ENCODE measurements at places on chromosomes 7 and 10.

GRCh38 chr7:135666846-135667245 lies 4.5 kb downstream of the STMP1 start:
- DNase-seq = no peak

- DNase-seq = no peak
These were observed 137.3 kb upstream of the EEPD1 start for GRCh38 chr7:36015733-36016132.

DNA sequence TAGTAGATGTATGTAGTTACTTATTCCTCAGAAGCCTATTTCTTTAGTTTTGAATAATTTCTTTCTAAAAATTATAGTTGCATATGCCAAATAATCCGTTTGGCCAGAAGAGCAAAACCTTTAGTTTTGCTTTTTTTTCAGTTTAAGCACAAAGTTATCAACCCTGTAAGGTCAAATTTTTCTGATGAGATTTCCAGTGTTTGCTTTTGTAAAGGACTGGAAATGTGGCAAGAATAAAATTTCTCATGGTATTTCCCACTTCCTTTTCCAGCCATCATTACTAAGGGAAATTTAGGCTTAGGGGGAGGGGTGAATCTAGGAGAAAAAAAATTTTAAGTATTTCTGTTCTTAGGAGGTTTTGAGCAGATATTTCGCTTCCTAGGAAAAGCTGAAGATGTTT lies 7.6 kb downstream of the CALD1 start:
- no peak for DNase-seq

DNA sequence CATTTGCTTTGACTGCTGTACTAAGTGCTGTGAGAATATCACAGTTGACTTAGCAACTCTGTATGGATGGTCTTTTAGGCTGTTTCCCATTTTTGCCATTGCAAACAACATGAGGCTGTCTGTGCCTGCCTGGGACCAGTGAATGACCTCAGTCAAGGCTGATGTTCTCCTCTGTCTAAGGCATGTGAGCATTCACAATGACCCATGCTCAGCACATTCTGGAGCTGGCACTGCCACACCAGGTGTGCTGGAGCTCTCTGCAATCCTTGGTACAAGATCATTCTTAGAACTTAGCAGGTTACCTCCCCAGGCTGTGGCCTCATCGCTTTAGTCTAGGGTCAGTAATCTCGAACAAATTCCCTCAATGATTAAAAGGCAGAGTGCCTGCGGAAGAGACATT lies 61.9 kb downstream of the SH3PXD2A start:
- DNase-seq = no peak

GRCh38 chr10:78540355-78541076 lies 506.9 kb downstream of the RPS24 start:
- DNase-seq = no peak

GRCh38 chr10:124374535-124375352 lies 44.0 kb downstream of the OAT start:
- DNase-seq = no peak

GRCh38 chr7:136890399-136890798 lies 21.9 kb downstream of the CHRM2 start:
- no peak for DNase-seq

DNA sequence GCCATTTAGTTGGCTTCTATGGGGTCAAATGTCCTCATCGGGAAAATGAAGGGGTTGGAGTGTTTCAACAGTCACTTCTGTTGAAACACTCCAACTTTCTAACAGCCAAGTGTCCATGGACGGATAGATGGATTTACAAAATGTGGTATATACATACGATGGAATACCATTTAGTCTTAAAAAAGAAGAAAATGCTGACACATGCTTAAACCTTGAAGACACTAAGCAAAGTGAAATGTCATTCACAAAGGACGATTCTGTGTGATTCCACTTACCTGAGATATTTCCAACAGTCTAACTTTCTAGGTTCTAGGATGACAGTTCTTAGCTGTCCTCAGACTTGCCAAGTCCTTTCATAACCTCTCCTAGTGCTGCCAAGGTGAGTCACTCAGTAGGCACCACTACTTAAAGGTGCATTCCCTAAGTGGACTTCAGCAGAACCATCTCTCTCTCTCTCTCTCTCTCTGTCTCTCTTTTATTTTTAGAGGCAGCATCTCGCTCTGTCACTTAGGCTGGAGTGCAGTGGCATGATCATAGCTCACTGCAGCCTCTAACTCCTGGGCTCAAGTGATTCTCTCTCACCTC lies 69.0 kb downstream of the DENND2A start:
- DNase-seq = no peak

- no peak for DNase-seq
These were observed 456.8 kb upstream of the NRP1 start for GRCh38 chr10:33791272-33791660.

GRCh38 chr10:129274748-129275474 lies 192.1 kb upstream of the MGMT start:
- DNase-seq = no peak

DNA sequence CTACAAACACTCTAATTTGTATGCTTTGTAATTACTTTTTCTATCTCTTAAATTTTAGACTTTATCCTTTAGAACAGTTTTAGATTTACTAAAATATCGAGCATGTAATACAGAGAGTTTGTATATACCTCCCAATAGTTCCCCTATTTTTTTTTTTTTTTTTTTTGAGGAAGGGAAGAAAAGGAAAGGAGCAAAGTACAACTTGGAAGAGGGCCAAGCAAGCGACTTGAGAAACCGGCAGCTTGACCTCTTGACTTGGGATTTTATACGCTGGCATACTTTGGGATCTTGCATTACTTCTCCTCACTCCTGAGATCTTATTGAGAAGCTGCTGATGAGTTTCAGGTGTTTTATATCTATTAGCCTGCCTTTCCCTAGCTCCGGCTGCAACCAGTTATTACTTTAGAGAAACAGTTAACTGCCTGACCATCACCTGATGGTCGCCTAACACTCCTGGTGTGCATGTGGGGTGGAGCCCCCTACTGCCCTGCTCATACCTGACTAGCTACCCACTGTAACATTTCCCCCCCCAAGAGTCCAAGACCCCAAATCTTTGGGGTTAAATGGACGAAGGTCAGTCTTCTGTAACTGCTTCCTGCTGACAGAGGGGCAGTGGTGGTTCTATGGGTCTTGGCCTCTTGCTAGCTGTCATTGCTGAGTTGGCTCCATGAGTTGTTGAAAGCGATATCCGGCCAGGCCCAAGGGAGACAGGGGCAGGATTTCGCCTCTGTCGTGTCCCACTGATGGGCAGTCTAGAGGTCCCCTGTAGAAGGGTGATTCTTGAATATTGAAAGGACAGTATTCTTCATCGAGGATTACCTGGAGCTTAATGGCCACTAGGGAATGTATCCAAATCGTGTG lies 28.5 kb downstream of the MKLN1 start:
- no peak for DNase-seq

DNA sequence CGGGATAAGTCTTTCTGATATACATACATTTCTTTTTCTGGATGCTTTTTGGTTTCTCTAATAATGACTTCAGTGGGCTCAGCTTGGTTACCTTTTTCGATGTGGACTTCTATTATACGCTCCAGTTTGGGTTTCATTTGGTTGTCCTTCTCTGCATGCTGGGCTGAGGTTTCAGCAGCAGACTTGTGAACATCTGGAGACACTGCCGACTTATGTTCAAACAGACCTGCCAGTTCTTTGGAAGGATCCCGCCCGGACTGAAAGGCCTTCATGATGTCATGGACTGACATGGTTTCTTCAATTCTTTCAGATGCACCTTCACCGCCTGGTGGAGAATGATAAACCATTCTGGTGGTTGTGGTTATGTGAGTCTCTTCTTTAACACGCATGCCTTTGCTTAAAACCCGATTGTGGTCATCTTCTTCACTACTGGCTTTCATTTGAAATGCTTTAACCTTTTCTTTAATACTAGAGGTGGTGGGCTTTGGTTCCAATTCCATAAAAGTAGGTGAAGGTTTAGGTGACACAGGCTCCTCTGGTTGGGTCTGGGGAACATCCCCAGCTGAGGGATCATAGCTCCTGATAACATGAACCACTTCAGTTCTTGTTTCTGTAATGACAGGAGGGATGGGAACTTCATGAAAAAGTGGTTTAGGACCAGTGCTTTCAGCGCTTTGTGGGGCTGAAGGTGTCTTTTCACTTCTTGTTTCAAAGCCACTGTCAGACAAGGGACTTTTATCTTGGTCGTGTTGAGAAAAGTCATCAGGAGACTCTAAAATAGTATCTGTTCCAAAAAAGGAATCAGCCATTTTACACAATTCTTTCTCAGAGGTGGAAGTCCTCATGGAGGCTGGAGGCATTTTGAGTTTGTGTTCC lies 167.7 kb upstream of the CCDC6 start:
- DNase-seq = no peak

DNA sequence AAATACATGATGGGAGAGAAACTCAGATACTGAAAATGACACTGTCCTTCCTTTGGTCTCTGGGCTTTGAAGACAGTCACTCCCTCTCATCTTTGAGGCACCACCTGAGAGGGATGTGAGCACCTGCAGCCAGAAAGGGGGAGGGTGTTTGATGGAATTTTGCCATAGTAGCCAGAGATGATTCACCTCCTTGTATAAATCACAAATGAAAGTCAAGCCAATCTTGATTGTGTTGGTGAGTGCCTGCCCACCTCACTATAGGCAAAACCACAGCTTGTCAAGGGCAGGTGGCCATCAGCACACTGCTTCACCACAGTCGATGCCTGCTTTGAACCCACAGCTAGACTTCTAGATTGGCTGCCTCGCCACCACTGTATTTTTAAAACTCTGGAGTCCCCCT lies 48.2 kb downstream of the PON1 start:
- DNase-seq = no peak
